NCI-H526 (cell line): ENCODE measurements at places on chromosomes 7 and 10.
A peak's percentile ranks its signal among the peaks of the same experiment; 100 is the strongest.

DNA sequence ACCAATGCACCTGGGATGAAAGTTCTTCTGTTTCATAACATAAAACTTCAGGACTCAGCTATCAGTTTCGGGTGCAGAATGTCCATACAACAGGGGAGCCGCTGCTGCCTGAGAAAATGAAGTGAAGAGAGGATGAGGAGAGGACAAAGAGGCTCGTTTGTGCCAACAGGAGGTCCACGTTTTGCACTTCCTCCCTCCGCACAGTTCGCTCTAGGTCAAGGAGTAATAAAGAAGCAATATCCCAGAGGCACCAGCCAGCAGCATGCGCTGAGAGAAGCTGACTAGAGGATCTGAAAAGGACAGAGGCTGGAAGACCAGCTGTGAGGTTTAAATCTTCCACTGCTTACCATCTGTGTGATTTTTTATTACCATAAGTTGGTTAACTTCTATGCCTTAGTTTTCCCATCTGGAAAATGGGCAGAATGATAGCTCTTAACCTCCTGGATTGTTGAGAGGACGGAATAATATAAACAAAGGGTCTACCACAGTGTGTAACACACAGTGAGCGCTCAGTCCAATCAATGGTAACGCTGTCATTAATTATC is 709 bp downstream of the GPAM start:
- no peak for DNase-seq

GRCh38 chr7:2355705-2356008 is 1.0 kb downstream of the EIF3B start:
- DNase-seq = no peak

GRCh38 chr10:32347363-32348022 is 535 bp upstream of the EPC1 start:
- no peak for DNase-seq

DNA sequence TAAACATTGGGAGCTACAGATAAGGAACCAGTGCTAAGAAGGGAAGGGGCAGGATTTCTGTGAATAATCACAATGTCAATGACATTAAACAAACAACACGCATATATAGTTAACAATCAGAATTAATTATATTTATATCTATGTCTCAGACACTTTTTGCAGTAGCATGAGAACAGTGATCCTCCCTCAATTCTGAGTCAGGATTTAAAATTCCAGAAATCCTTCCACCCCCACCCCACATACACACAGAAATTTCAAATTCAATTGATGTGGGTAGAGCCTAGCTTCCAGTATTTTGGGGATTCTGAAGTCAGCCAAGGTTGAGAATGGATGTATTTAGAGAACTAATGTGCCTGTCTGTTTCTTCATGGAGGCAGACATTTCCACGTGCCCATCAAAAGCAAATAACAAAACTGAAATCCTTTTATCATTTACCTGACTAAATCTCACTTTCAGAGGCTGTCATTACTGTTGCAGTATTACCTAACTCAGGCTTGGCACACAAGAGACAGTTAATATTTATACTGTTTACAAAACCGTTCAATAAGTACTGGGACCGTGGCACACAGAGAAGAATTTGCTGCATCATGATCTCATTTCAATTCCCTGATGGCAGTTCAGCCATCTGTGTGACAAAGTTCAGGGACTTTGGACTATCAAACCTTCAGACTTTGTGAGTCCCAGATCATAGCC is 116.6 kb upstream of the PALS2 start:
- DNase-seq = no peak

DNA sequence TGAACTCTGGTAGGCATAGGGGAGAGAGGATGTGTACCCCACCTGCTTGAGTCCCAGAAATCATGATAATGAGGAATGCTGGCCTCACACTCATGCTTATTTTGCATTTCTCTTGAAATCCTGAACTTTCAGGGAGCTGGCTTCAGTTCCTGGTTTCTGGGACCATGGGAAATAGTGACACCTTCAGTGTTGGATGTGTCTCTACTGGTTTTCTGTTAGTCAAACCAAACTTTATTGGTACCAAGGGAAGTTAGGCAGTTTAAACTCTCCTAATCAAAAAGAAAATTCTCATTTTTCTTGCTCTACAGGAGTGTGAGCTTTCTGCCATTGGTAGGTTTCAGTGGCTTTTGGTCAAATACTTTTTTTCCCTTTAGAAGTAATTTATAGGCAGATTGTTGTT is 11.8 kb upstream of the PCGF5 start:
- DNase-seq = no peak

DNA sequence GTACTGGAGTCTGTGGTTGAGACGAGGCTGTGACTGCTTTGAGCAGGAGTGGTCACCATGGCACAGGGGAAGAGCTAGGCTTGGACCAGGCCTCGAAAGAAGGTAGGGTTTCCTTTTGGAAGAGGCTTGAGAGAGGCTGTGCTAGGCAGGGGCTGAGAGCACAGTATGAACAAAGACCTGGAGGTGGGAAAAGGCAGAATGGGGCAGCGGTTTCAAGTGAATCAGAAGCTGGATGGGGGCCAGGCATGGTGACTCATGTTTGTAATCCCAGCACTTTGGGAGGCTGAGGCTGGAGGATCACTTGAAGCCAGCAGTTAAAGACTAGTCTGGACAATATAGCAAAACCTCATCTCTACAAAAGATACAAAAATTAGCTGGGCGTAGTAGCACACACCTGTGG is 65.9 kb downstream of the CLIP2 start:
- DNase-seq = no peak

GRCh38 chr7:21939858-21940372 is 5.8 kb downstream of the CDCA7L start:
- DNase-seq = no peak

DNA sequence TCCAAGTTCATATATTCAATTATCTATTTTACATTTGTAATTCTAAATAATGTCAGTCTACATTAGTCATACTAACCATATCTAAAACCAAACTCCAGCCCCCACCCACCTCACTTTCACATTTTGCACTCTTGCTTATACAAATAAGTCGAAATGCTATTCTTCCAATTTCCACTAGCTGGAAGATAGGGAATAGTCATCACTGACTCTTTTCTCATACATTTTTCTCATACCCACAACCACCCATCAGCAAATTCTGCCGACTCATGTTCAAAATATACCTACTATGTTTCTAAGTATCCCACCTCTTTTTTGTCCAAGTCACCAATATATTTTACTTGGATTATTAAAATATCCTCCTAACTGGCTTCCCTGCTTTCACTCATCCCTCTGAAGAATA is 93.2 kb upstream of the DGKB start:
- DNase-seq = no peak

GRCh38 chr10:1409392-1409791 is 327.9 kb downstream of the ADARB2 start:
- DNase-seq = no peak

DNA sequence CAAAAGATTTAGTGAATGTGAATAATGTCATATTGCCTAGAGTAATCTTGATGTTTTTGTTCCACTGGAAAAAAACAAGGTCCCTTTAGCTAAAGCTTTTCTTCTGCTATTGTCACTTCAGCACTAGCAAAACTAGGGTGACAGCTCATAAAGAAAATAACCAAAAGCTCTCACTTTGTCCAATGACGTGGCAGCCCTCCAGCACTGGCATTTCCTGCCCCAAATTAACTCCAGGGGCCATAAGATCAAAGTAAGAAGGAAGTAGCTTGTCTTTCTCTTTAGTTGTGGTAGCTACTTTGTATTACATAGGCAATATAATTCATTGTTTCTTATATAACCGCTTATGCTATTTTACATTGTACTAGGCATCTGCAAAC is 47.3 kb downstream of the LRRN3 start:
- no peak for DNase-seq

DNA sequence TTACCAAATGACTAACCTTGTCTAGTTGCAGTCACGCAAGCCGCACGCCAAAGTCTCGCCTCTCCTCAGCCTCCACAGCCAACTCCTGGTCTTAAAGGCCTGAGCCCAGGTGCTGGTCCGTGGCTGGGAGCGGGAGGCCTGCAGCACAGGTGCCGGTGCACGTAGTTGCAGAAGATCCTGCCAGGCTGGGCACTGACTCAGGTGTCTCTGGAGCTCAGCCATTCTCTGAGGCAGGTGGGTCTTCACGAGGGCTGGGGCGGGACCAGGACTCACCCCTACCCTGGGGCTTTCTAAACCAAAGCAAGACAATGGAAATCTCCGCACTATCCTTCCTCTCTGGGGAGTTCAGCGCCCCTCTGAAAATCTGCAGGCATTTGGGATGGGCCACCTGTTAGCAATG is 216.4 kb downstream of the MLLT10 start:
- no peak for DNase-seq

DNA sequence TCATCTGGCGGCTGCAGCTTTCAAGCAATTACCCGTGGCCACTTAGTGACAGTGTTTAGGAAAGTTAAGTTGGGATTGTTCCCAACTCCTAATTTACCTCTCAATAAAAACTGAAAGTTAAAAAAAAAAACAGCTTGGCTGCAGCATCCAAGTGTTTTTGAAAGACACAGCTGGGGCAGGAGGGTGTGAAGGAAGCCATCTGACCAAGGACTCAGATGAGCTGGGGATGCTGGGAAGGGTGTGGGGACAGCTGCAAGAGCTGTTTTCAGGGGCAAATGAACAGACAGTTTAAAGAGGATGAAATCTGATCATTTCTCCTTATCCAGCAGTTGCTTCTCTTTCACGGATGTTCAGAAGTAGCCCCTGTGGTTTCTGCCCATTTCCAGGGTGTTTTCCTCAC is 129.2 kb upstream of the CDCA7L start:
- no peak for DNase-seq

DNA sequence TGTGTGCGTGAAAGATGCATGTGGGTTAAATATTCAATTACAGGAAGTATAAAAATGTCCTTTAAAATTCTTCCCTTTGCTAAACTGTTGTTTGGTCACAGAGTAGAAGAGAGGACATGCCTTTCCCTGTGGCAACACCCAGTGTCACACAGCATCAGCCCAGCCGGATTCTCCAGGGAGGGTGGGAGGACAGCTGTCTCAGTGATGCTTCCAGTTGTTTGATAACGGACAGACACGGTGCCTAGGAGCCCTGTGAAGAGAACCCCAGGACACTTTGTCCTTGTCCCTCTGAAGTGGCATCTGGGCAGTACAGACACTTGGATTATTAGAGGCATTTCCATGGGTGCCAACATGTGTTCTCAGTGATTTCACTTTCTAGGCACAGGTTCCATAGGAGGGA is 306.6 kb upstream of the LRGUK start:
- no peak for DNase-seq

GRCh38 chr7:107353701-107354100 is 116.2 kb upstream of the GPR22 start:
- no peak for DNase-seq

- no peak for DNase-seq
These were observed 1.6 kb downstream of the C10orf143 start for GRCh38 chr10:130108934-130109604.

DNA sequence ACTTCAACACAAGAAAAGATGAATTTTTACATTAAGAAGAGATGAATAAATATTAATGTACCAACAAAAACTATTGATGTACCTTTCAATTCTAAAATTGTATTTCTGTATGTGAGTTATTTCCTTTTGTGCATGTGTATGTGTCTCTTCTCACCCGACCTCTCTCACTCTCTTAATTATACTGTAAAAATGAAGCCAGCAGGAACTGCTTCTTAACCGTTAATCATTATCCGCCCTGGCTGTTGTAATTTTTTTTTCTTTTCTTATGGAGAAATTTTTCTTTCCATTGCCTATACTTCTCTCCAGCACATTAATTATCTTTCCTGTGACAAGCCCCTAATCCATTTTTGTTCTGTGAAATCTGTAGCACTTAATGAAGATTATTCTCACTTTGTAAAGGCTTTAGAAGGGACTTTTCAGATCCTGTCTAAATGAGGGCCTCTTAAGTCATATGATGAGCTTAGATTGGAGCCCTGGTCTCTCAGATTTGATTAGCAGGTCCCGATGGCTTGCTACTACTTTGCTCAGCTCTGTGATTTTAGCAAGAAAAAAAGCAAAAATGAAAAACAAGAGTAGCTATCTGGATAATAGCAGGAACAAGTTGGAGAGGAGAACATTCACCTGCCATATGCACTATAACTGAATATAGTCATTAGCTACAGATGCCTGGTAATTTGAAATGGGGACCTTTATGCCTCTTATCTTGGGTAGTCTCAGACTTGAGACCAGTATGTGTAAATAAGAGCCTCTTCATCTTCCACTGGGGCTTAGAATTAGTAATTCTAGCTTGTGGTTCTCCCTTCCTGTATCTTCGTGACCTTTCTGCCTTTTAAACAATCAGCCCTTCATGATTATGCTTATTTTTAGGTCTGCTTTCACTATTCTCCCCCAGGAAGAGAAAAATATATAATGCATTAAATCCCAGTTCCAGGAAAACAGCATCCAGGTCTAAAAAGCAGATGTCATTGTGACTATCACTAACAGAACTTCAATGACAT is 80.0 kb upstream of the COL1A2 start:
- no peak for DNase-seq

DNA sequence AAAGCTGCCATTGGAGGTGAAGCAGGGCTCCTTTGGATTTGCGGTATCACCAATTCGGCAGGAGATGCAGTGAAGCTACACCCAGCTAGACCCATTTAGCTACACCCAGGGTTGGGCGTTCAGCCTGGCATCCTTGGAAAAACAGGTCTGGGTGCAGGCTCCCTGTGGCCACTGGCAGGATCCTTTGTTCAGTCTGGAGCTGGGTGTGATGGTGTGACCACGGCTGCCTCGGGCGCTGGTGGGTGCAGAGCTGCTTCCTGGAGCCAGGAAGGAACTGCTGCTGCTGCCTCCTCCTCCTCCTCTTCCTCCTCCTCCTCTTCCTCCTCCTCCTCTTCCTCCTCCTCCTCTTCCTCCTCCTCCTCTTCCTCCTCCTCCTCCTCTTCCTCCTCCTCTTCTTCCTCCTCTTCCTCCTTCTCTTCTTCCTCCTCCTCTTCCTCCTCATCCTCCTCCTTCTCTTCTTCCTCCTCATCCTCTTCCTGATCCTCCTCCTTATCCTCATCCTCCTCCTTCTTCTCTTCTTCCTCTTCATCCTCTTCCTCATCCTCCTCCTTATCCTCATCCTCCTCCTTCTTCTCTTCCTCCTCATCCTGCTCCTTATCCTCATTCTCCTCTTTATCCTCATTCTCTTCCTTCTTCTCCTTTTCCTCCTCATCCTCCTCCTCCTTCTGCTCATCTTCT is 84.0 kb downstream of the GRK5 start:
- DNase-seq = peak; percentile 7

GRCh38 chr7:158570449-158571170 is 17.0 kb downstream of the PTPRN2 start:
- no peak for DNase-seq

DNA sequence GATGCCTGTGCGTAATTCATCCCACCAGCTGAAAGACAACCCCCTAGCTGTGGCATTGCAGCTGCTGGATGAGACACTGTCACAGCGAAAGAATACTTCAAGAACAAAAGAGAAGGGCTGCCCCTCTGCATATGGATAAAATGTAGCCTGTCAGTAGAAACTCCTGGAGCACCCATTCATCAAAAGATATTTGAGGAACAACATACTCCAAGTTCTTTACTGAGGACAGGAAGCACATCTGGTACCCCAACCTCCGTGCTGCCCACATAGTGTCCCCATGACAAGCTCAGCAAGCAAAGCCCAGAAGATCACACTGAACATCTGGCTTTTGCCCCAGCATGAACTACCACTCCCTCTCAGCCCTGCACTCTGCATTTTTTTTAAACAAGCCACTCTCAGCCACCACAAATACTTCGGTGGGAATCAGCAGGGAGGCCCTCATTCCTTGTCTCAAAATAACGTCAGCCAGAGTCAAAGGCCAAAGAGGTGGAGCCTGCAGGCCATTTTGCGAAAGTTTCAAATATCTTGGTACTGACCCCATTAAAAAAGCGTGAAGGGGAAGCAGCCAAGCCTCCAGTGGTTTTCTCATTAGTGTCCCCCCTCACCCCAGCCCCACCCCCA is 1.7 kb downstream of the CREB3L2 start:
- no peak for DNase-seq
